ENCODE measurements at places on chromosomes 6 and 20.

GRCh38 chr6:21061892-21062291 lies 527.6 kb downstream of the CDKAL1 start:
- DNase-seq, result no peak

GRCh38 chr6:143505537-143505936 lies 6.0 kb downstream of the FUCA2 start:
- no peak for DNase-seq

GRCh38 chr6:134070271-134070670 lies 17.8 kb upstream of the SLC2A12 start:
- no peak for DNase-seq

GRCh38 chr6:163188746-163189145 lies 225.8 kb upstream of the QKI start:
- no peak for DNase-seq

GRCh38 chr6:54115966-54116365 lies 4.7 kb downstream of the MLIP start:
- no peak for DNase-seq

- DNase-seq, result no peak
Measured at GRCh38 chr20:61847986-61848385, 217.7 kb downstream of the TAF4 start.

GRCh38 chr6:140789466-140789865 lies 1343.3 kb upstream of the GJE1 start:
- DNase-seq, result no peak

DNA sequence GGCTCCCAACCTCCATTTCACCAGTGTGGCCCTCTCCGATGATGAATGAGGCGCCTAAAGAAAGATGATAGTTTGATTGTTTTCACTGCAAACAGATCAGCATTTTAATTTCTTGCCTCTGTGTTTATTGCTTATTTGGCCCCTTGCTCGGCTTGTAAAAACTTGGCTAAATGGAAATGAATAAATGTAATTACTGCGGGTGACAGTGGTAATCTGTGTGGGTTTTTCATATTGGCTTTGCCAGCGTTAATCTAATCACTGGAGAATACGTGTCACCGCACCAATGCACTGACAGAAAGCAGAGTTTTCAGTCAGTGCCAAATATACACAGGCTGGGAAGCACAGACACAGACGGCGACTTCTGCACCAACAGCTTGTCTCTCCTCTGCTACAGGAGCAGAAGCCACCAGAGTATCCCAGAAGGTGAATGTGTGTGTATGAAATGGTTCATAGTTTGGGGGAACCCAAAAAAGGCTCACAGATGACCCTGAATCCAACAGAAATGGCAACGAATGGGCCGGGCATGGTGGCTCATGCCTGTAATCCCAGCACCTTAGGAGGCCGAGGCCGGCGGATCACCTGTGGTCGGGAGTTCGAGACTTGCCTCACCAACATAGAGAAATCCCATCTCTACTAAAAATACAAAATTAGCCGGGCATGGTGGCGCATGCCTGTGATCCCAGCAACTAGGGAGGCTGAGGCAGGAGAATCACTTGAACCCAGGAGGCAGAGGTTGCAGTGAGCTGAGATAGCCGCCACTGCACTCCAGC lies 534.0 kb downstream of the PKHD1 start:
- DNase-seq, result no peak

- no peak for DNase-seq
Measured at GRCh38 chr6:39282774-39283173, 31.4 kb downstream of the KCNK17 start.

DNA sequence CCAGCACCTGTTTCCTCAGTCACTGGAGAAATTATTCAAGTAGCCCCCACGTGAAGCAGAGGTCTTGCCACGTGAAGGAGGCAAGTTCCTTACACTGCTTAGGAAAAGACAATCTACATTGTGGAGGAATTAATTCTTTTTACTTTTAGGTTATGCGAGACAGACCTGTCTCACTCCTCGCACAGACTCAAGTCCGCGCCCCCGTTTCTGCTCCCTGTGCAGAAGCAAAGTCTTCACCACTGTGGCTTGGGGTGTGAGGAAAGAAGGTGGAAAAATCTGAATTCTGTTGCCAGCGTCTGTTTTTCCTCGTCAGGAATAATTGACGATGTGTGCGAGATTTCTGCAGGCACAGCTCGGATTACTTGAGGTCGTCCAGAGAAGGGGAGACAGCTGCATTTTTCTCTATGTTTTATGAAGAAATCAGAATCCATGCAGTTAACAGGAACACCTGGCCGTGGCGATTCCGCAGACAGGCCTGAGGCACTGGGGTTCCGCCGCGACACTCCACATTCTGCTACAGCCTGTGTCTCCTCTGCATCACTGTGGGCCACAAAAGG lies 185.1 kb downstream of the SMOC2 start:
- peak; percentile 52 for DNase-seq

DNA sequence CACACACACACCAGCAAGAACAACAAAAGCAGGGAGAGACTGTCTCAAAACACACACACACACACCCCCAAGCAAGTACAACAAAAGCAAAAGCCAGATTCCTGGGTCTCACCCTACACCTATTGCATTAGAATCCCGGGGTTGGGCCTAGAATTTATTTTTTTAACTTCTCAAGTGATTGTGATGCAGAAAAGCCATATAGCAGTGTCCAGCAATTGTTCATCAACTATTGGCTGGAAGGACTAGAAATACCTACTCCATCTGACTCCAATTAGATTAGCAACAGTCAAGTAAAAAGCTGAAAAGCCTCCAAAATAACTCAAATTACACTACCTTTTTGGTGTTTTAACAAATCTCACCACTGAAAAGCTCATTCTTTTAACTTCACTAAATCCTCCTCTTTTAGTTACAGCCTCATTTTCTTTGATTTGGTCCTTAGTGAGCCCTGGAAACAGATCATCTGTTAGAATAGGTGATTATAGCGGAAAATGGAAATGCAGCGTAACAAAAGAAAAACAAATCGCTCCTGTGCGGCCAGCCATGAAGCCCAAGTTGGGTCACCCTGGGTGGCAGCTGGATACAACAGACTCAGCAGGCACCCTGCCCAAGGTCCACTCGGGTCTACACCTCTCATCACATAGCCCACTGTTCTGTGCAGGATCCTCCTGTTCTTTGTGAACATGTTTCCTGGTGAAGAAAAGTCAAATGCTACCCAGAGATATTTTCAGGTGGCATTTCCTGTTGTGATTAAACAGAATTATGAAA lies 38.7 kb downstream of the STAU1 start:
- peak; percentile 51 for DNase-seq

DNA sequence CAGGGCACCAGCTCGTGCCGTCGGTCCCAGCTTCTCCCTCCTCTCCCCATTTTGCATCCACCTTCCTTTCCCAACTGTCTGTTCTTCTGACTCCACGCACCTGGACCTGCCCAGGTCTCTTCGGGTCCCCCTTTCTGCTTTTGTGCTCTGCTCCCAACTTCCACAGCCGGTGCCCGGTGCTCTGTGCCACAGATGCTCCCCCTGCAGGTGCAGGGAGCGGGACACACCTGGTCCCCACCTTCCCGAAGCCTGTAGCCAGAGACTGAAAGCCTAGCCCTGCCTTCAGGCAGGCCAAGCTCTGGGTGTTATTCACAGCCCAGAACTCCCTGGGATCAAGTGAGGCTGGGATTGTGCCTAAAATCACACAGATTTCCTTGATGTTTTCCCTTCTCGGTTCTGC lies 24.6 kb upstream of the BMP7 start:
- no peak for DNase-seq

DNA sequence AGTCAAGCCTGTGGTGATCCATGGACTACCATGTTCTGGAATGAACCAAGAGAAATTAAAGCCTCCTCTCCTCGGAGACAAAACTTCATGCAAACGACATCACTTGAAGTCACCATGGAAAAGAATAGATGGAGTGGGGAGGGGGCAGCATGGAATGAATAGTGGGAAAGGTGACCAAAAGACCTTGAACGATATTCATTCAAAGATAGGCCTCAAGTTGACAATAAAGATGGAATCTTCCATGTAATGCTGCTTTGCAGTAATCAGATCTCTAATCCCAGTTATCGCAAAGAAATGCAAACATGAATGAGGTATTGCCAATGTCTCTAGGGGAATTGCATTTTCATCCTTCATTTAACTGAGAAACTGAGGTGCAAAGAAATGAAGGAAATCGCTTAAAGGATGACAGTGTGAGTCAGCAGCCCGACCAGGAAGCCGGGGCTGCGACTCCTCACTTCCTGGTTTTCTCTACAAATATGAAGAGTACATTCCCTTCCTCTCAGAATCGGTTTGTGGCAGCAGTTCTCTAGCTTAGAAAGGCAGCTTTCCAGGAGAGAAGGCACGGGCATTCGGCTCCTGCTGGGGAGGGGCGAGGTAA lies 65.6 kb upstream of the RREB1 start:
- DNase-seq, result no peak

DNA sequence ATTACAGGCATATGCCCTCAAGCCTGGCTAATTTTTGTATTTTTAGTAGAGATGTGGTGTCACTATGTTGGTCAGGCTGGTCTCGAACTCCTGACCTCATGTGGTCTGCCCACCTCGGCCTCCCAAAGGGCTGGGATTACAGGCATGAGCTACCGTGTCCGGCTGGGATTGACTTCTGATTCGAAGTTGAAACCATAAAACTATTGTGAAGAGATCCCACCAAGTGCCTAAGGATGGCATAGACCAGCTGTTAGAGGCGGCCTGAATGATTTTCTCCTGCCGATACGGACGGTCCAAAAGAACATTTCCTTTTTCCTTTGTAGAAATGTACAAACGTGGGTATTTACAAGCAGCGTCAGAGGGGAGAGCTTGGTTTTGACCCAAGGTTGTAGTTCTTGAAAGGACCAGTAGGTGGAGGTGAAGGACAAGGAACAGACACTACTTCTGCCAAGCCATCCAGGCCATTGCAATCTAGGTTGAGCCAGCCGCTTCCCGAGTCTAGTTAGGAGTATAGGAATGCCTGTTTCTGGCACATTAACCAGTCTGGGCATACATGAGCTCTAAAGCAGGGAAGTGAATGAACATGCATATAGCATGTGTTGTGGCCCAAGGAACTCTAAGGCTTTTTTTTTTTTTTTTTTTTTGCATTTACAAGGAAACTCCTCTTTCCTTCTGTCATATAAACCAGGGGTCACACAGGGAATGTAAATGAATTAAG lies 29.0 kb downstream of the MOCS3 start:
- peak; percentile 98 for DNase-seq

DNA sequence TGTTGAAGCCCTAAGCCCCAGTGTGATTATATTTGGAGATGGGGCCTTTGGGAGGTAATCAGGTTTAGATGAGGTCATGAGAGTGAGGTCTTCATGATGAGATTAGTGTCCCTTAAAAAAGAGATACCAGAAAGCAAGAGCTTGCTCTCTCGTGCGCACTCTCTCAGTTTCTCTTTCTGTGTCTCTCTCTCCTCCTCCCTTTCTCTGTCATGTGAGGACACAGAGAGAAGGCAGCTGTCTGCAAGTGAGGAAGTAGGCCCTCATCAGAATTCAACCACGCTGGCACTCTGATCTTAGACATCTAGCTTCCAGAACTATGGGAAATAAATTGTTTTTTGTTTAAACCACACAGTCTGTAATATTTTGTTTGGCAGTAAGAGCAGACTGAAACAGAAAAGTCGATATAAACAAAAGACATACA lies 180.5 kb downstream of the IBTK start:
- no peak for DNase-seq

DNA sequence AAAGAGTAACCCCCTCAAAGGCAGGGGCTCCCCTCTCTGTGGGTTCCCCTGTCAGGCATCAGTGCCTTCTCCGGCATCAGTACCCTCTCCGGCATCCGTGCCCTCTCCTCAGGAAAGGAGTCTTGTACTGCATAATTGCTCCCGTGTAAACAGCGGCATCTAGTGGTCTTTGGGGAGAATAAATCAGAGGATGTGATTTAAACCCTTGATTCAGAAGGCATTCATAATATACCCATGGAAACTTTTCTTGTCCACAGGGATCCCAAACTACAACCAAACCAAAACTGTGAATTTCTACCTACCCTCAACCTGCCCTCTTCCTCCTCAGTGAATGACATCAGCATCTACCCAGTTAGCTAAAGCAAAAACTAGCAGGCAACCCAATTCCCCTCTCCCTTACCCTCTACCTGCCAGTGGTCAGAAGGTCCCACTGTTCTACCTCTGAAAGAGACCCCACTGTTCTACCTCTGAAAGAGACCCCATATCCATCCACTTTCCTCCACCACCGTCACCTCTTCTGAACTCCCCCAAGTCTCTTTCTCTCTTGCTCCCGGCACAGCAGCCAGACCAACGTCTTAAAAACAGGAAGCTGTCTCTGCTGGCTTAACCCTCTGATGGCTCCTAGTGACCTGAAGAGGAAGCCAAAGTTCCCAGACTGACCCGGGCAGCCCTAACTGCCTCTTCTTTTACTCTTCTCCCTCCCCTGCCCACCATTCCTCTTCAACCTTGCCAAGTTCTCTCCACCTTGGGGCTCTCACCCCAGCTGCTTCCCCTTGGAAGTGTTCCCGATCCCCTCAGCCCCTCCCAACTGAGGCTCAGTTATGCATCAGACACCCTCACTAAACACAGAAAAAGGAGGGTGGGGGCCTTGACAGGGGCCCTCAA lies 27.2 kb downstream of the UBE2V1 start:
- peak; percentile 93 for DNase-seq

GRCh38 chr6:121837545-121838229 lies 402.2 kb downstream of the GJA1 start:
- no peak for DNase-seq

GRCh38 chr6:139983555-139984276 lies 609.3 kb upstream of the CITED2 start:
- no peak for DNase-seq

GRCh38 chr6:63785006-63785405 lies 149.4 kb downstream of the PHF3 start:
- no peak for DNase-seq

DNA sequence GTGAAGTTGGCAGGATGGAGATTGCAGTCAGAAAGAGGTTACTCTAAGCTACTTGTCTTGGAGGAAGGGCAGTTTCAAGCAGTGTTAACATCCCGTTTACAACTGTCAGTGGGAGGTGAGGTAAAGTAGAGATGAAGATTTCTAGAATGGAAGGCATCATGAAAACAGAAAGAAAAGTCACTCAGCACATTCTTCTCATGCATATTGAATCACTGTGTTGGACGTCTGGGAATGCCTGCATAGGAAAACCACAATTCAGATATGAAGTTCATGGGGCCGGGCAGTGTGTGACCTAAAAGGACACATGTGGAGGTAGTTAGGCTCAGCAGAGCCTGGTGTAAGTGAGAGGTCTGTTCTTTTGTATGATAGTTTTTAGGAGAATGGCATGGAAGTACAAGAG lies 73.5 kb upstream of the LAMP5 start:
- no peak for DNase-seq

DNA sequence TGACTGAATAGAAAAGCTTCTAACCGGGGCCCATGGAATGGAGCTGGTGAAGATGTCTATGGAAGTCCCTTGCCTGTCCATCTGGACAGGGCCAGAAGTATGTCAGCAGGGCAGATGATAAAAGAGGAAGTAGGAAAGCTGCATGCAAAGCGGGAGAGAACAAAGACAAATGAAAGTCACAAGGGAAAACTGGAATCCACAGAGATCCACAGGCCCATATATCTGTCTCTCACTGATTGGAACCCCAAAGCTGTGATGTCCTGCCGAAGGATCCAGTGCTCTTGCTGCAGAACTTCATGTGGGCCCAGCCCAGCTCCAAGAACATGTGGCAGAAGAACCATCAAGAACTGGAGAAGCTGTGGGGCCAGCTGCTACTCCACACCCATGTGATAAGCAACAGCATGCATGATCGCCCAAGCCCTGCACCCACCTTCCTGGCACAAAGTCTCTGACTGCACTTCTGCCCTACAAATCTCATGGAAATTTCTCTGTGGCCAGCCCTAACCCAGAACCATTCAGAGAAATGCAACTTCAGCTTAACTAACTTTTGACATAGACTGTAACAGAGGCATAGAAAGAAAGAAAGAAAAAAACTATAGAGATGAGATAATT lies 716.0 kb downstream of the KIF16B start:
- no peak for DNase-seq

Data from SJCRH30 (cell line).